ENCODE measurements at places on chromosomes 1 and 21. TPM values are rescaled to one million over a fixed set of nuclear protein-coding genes. Genes with fewer than 3 reads are reported as not detected.
A peak's percentile ranks its signal among the peaks of the same experiment; 100 is the strongest.

The NBPF3 gene
- total RNA-seq, result 3.0 TPM

The SAMSN1 gene
- 4.0 TPM for total RNA-seq

The IQCC gene
- 1.2 TPM for total RNA-seq

The PLPP3 gene
- total RNA-seq, result 18.5 TPM

The PRR9 gene
- total RNA-seq, result not detected

The CD2 gene
- total RNA-seq, result not detected

The SH3GLB1 gene
- total RNA-seq, result 69.8 TPM

The DARS2 gene
- 34.6 TPM for total RNA-seq

The OR2L5 gene
- not detected for total RNA-seq

The COL18A1 gene
- total RNA-seq, result 164 TPM

The TP73 gene
- total RNA-seq, result under 0.01 TPM

The GSTM5 gene
- total RNA-seq, result 0.18 TPM

The OLIG1 gene
- total RNA-seq, result not detected

- peak; percentile 52 for DNase-seq
These were observed 1.8 kb downstream of the SLC45A3 start for GRCh38 chr1:205678286-205679111.

DNA sequence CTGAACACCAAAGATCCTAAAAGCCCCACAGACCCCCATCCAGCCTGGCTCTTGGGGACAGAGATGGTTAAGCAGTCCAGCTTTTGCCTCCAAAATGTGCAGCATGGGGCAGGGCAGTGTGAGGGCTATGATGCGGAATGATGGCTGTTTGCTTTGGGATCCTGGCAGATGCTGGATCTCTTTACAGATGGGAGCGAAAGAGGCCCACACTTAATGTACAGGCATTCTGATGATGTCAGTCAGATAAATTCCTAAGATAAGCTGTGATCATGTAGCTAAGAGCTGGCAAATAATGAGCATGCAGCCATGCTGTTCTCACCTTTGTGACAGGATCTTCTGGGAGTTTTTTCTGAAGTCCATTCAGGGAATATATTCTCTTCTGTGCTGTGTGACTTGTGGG lies 17.6 kb upstream of the KCNQ4 start:
- no peak for DNase-seq

- DNase-seq, result no peak
These were observed 655 bp upstream of the KIRREL1 start for GRCh38 chr1:157992833-157993146.

GRCh38 chr21:15011967-15012366 lies 52.8 kb downstream of the NRIP1 start:
- DNase-seq, result no peak

GRCh38 chr1:93817819-93818569 lies 61.0 kb downstream of the DNTTIP2 start:
- no peak for DNase-seq

DNA sequence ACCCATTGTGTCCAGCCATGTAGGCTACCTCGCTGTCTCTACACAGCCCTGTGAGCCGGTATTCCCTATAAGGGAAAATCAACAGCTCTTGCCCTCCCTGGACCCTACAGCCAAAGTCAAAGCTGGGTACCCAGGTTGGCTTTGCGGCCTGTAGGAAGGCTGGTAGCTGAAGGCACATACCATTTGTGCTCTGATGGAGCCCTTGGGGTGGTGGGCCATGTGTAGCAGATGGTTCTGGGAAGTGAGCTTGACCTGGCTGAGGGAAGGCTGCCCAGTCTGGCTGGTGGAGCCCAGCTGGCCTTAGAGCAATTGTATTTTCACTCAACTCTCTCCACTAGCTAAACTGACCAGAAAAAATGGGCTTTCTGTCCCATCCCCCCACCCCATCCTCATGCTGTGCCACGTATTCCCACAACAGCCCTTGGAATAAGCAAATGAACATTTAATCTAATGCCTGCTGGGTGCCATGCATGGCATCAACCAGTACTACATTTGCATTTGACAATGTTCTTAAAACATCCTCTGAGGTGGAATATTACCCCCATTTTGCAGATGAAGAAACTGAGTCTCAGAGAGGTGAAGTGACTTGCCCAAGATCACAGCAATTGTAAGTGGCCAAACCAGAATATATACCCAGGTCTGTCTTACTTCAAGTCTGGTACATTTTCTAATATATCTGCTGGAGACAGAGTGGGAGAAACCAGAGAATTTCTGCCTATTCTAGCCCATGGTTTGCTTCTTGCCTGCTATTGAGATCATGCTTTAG lies 56.8 kb downstream of the NDUFS5 start:
- DNase-seq, result no peak

GRCh38 chr1:70265946-70266345 lies 44.8 kb downstream of the SRSF11 start:
- DNase-seq, result no peak

DNA sequence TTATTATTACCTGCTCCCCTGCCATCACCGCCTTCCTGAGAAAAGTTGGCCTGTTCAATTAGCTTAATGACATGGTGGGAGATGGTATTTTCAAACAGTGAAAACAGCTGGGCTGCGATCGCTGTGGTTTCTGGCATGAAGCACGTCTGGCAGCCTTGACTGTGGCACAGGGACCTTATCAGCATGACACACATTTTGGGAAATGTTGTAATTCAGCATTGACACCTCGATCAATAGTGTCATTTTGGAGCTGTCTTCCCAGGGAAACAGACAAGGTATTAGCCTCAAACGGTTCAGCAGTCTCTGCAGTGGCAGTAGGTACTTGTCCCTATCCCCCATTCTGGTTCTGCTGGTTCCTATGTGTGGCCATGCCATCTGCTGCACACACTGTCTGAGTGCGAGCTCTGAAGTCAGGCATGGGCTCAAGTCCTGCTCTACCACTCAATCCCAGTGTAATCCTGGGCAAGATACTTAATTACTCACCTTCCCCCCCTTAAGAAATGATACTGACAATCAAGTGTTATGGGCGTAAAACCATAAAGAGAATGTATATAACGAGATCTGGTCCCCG lies 154.5 kb upstream of the KCND3 start:
- DNase-seq, result no peak

- no peak for DNase-seq
These were observed 703 bp downstream of the AMIGO1 start for GRCh38 chr1:109508873-109509175.

- no peak for DNase-seq
These were observed 38.6 kb upstream of the GPR88 start for GRCh38 chr1:100499194-100499811.

GRCh38 chr1:213962508-213962907 lies 25.3 kb upstream of the PROX1 start:
- no peak for DNase-seq

GRCh38 chr1:223031733-223032601 lies 111.1 kb downstream of the TLR5 start:
- DNase-seq, result no peak

DNA sequence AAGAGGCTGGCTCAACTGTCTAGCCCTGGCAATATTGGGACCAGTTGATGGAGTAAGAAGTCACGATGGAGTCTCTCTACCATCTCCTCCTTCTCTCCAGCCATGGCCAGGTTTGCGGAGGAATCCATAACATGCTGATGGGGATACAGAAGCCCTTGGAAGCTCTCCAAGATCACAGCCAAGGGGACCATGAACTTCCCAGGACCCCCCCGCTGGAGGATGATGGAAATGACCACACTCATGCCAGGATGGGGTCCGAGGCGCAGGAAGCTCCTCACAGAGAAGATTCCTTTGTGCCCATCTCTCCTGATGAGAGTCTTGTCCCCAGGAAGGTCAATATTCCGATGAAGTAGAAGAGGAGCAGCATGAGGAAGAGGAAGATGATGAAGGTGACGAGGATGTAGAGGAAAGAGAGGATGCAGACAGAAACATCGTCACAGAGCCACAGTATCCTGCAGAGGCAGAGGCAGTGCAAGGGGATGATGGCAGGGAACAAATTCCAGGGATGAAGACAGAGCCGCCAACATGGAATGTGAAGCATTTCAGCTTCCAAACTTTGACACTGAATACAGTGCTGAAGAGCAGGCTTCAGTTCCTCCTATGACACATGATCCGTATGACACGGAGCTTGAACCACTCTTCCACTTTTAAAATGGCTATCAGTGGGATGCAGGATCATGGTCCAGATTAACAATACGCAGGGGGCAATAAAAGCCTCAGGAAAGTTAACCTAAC lies 57.9 kb upstream of the EDN2 start:
- no peak for DNase-seq

GRCh38 chr1:201724766-201725118 lies 104.2 kb upstream of the IPO9 start:
- no peak for DNase-seq

GRCh38 chr1:36099681-36100341 lies 11.1 kb downstream of the ADPRS start:
- DNase-seq, result no peak

DNA sequence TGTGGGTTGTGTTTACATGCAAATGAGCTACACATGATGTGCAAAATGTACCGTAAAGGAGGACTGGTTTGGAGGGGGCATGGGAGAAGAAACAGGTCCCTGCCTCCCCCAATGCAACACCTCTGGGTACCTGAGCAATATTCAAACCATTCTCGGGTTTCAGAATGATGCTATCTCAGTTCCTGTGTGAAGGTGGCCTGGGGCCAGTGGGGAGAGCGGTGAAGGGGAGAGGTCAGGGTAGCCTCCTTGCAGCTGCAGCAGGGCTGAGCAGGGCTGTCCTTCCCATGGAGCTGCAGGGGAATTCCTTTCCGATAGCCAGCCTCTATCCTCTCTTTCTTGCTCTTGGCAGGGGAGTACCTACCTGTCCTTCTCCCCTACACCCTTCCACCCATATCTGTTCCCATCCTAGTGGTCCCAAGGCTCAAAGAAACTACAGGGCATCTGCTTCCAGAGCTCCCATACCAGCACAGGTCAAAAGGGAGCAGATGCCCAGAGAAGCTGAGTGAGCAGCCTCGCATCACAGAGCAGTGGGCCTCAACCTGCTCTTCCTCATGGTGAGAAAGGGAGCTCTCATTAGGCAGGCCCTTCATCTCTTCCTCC lies 11.9 kb downstream of the MEF2D start:
- DNase-seq, result no peak

DNA sequence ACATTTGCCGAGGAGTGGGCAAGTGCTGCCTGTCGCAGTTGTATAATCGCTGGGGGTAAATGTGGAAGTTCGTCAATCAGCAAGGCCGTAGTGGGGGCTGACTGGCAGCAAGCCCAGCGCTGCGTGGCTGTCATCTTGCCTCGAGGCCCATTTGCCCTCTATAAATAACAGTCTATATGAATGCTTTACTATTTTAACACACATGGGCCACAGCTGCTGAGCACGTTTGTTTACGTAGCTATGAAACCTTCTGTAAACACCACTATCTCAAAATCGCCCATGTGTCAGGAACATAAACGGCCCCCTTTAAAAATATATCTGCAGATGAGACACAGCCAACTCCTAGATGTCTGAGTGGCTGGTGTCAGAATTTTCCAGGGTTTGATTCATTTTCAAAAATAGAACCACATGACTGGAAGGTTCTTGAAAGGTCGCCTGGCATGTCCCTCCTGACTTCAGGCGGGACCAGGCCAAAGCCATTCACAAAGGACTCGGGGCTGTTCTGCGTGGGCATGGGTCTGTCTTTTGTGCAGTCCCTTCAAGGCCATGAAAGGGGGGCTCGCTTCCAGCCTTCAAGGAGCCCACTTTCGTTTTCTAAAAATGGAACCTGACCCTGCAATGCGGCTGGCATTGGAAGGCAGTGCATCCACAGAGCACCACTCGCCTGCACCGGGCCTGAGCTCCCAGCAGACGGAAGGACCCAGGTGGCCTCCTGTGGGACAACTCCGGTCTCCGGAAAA lies 205.5 kb downstream of the KCNJ6 start:
- no peak for DNase-seq

DNA sequence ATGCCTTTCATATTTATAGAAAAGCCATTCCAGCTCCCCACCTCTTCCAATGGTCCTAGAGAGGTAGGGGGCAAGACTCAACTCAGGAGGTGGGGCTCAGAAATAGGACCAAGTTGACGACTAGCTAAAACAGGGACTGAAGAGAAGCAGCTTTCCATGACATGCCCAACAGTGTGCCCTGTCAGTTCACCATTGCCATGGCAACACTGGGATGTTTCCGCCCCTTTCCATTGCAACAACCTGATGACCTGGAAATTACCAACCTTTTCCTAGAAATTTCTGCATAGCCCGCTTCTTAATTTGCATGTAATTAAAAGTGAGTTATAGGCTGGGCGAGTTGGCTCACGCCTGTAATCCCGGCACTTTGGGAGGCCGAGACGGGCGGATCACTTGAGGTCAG lies 22.4 kb upstream of the INTS3 start:
- no peak for DNase-seq

DNA sequence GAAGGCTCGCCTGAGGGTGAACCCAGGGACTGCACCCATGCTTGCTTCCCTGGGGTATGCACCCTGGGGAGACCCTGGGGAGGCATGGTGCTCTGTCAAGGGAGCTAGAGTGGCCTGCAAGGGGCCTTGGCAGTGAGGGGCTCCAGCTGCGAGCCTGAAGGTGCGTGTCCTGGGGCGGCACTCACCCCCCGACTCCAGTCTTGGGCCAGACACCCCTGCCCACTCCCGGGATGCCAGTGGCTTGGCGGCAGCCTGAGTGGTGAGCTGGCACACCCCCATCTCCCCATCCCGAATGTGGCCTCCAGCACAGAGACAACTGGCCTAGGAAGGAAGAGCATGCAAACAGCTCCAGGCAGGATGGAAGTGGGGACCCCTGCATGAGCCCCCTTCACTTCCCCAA lies 2.6 kb downstream of the SUMO3 start:
- no peak for DNase-seq

- no peak for DNase-seq
These were observed 26.2 kb upstream of the C1orf105 start for GRCh38 chr1:172394141-172394751.

GRCh38 chr1:54844564-54844963 lies 42.4 kb downstream of the DHCR24 start:
- no peak for DNase-seq

DNA sequence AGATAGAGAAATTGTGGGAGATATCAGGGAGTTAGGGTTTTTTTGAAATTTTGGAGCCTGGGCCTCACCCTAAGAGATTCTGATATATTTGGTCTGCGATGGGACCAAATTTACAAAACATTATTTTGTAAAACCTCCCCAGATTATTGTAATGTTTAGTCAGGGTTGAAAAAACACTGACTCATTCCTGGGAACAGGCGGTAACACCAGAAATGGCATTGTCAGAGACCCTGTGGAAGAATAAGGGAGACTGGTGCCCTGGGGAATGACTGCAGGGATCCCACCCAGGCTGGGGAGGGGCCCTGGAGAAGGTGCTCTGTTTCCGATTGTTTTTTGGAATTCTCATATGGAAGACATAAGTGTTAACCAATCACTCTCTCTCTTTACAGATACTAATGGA lies 13.1 kb upstream of the STRIP1 start:
- no peak for DNase-seq

GRCh38 chr1:116259663-116260062 lies 113.4 kb upstream of the ATP1A1 start:
- DNase-seq, result no peak

GRCh38 chr1:112723511-112723839 lies 8.3 kb upstream of the PPM1J start:
- no peak for DNase-seq

Measured in pulmonary artery endothelial cell (primary cell).